Nephron progenitor cell (in vitro differentiated cells): ENCODE measurements at places on chromosomes 5 and 9.

DNA sequence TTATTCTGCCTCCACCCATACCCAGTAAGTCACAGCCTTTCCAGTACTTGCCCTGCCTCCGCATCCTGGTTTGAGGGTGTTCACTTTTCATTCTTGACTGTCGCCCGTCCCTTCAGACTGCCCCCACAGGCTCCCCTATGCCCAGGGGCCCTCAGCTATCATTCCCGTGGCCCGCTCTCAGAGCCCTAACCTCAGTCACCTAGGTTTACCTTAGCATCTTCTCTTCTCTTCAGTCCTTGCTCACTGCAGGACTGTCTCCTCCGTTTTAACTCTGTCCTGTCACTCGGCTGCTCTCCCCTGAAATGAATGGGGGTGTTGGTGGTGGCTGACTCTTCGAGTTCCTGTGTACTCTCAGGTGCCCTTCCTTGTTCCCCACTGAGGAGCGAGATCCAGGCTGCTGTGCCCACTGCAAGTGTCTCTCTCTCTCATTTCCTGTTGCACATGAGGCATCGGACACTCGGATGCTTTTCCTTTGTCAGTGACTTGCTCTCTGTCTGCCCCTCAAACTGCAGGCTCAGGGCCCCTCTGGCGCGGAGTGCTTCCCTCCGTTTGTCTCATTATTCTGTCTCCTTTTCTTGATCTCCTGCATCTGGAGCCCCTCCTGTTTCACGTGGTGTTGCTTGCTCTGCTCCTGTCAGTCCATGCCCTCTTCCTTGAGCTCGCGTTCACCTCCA, 89.8 kb downstream of the CACNA1B start:
- no peak for DNase-seq

DNA sequence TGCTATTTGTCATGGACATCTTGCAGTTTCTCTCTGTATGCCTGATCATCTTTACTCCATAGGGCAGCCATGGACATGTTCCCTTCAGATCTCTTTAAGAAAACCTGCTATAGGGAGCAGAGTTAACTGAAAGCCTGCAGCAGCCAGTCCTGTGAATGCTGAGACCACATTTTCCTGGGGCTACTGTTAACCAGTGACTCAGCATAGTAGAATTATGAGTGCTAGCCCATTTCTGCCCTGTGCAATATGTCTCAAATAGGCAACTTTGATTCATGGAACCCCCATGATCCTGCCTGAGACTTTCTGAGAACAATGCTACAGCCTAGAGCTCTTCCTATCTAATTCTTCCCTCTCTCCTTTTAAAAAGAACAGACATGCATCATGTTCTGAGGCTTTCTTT, 624.2 kb downstream of the CHSY3 start:
- no peak for DNase-seq

GRCh38 chr5:169095410-169095960, 205.5 kb downstream of the SLIT3 start:
- DNase-seq = no peak

DNA sequence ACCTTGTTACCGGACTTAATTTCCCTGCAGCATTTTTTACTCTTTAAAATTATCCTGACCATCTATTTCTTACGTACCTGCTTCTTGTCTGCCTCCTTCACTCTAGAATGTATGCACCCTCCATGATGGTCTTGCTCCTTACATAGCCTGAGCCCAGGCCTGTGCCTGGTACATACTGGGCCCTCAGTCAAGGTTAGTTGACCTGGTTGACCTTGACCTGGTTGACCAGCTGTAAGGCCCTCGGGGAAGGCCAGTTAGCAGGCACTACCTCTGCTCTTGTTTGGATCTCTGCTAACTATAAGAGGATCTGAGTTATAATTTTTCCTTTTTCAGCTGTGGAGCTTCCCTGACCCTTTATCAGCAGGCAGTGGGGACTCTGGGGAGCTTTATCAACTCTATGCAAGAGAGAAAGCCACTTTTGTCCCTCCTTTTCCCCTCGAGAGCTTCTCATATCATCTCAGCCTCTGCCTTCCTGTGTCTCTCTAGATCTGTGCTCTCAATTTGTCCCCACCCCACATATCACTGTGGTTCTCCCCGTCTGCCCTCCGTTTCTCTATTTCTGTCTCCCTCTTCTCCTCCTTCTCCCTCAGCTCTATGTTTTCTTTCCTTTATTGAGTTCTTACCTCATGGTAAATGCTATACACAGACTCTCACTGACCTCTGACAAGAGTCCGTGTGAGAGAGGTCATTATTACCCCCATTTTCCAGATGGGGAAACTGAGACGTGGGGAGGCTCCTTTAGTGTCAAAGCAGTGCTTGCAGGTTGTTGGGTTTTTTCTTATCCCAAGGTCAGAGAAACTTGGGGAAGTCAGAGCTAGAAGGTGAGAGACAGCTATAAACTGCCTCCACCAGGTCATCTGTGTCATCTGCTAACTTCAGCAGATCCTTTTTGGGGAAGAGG, 28.6 kb downstream of the SPRY4 start:
- DNase-seq = no peak

DNA sequence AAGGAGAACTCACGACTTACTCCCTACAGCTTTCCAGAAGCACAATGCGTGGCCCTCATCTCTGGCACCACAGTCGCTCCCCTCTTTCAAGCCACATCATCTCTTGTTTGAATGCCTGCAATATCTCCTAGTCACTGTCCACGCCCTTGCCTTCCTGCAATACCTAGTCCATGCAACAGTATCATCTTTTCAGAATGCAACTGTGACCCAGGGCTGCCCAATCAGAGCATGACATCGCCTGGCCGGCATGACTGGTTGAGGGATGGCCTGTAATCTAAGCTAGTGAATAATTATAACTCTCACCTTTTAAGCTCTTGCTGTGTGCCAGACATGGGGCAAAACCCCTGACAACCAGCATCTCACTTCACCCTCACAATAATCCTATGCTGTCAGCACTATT, 52.5 kb upstream of the CPEB4 start:
- no peak for DNase-seq

DNA sequence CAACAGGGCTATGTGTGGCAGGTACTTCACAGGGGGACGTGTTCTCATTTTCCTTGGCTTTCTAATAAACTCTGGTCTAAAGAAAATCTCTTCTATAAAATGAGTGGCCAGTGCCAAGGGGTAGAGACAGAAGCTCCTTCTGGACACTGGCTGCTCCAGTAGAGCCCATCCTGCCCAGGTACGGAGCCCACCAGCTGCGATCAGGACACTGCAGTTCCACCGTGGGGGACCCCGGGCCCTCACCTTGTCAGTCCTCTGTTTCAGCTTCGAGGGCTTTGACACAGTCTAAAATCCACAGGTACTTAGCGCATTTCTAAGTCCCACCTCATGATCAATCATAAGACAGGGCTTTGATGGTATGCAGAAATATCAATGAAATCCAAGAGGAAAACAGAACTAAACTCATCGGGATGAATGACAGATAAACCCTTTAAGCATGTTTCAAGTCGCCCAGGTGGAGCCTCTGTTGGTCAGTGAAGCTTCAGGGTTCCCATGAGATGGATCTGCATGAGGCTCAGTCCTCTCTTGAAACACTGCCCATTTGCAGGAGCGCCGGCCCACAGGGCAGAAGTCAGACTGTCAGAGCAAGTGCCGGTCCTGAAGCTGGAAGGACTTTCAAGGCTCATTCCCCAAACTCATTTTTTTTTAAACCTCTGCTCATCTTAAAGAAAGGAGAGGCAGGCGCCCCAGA, 20.3 kb upstream of the TERT start:
- DNase-seq = no peak

DNA sequence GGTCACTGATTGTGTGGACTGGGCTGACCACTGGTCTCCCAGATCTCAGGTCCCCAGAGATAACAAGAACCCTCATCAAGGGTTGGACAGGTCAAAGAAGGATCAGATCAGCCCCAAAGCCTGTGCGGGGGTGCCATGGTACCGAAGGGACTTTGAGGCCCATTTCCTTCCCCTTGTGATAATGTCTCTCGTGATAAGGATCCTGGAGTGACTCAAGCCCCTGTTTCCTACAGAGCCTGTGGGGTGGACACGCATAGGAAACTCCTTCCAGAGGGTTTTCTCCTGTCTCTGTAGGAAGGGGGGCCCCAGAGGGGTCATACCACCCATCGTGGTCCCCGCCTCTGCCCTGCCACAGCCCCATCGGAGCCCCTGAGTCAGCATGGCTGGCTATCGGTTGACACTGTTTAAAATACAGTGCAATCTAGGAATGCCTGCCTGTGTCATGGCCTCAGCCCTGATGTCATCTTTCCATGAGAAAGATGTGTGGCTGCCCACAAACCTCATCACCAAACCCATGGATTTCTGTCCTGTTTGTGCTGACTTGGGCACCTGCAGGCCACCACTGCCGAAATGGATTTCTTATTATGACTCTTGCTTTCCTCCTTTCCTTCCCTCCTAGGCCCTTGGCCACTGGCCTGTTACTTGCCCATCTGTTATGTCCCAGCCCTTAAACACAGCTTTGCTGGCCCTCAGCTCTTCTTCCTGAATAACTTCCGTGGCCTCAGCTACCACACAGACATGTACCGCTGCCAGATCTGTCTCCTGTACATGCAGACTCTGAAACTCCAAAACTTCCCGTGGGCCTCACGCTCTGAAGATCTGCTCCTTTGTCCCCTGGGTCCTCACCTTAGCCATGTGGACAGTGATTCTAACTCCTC, 2.9 kb upstream of the CSF2 start:
- no peak for DNase-seq

- DNase-seq = no peak
Measured at GRCh38 chr9:592733-593132, 248.8 kb upstream of the DMRT1 start.

DNA sequence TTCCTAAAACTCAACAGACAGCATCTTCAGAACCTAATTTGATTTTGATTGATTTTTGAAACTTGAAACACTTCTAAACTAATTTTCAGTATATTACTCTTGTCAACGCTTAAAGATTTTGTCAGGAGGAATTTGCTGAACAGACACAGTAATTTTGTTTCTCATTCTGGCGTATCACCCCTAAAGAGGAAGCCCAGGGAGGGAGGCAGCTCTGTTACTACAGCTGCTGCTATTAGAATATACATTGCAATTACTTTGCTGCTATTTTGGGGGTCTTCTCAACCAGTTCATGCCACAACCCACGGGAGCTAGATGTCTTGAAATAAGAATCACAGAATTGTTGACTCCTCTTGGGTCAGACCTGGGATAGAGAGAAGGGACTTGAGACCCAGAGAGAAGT, 122.6 kb downstream of the TLR4 start:
- no peak for DNase-seq

GRCh38 chr9:9556865-9557803, 1055.7 kb downstream of the PTPRD start:
- DNase-seq = no peak

DNA sequence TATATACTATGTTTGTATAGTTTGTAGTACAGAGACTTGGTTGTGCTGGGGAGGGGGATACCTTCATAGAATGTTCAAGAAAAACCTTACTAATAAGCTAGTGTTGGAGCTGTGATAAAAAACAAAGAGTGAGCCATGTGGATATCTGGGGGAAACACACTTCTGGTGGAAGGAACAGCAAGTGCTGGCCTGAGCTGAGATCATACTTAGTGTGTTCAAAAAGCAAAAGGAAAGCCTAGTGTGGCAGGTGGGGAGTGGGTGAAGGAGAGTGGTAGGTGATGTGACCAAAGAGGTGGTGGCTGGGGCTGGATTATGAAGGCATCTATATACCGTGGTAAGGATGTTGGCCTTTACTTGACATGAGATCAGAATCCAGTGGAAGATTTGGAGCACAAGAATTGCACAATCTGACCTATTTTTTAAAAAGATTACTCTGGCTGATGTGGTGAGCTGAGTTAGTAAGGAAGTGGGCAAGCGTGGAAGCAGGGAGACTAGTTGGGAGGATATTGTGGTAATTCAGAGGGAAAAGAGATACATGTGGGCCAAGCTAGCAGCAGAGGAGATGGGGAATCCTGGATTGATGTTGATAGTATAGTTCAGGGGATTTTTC, 26.6 kb downstream of the PALM2AKAP2 start:
- DNase-seq = no peak

DNA sequence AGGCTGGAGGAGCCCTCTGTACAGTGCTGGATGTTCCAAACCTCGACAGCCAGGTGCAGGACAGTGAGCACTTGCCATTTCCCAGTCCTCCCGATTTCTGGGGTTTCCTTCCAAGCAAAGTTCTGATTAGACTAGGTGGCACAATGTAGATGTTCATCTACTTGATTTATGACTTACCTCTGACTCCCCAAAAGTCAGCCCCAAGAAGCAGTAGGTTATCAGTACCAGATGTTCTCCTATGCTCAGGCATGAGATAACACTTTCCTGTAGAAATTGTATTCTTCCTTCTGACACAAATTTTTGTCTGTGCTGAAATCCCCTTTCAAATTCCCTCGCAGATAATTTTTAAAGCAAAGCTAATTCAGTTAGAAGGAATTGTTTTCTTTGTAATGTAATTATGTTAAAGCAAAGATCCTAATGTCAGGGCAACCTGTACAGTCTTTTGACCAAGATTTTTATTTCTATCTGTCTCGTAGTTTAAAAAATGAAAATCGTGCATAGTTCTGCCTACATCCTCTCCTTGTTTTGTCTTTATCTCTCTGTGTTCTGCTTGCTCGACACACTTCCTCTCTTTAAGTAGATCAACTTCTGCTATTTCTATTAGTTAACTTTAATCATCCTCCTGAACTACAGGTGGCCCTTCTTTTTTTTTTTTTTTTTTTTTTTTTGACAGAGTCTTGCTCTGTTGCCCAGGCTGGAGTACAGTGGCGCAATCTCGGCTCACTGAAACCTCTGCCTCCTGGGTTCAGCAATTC, 102.4 kb upstream of the PJA2 start:
- DNase-seq = no peak

DNA sequence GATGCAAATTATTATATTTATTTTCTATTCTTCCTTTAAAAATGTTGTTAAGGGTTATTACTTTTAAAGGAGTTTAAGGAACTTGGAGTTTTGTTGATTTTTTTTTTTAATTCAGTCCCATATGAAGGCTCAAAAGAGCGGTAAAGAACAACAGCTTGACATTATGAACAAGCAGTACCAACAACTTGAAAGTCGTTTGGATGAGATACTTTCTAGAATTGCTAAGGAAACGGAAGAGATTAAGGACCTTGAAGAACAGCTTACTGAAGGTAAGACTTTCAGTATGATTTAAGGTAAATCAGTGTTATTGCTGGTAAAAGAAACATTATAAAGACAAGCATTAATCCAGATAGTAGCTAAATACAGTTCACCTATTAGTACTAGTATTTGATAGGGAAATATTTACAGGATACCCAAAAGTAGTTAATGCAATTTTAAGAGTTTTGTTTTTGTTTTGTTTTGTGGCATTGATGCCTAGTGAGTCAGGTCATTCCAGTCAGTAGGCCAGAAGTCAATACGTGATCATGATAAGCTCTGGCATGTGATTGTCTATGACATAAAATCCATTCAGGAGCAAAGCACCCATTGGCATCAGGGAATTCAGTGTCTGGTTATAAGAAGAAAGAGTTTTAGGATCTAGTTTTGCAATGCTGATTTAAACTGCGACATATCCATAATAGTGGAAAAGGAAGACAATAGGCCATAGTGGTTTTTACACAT, 49.2 kb downstream of the CNTRL start:
- DNase-seq = no peak
